NCI-H1930 (cell line): ENCODE measurements at places on chromosomes 2 and 18.

- no peak for DNase-seq
Measured at GRCh38 chr2:232431705-232432590, 24.0 kb upstream of the ALPI start.

DNA sequence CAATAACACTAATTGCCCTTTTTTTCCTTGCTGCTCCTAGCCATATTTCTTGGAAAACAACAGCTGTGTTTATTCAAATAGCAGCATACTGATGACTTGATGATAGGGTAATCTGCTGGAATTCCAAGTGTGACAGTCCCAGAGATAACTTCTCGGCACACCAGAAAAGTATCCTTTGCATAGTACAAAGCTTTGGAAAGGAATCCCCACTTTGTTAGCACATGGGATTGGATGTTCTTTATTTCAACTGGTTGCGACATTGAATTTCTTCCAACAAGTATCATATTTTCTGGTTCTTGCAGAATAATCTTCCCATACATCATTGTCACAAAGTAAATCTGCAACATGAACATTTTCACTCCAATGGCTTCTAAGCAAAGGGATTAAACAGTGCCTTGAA is 445.8 kb upstream of the ACVR2A start:
- DNase-seq: no peak

GRCh38 chr2:160254189-160254762 is 54.2 kb upstream of the ITGB6 start:
- DNase-seq: no peak

DNA sequence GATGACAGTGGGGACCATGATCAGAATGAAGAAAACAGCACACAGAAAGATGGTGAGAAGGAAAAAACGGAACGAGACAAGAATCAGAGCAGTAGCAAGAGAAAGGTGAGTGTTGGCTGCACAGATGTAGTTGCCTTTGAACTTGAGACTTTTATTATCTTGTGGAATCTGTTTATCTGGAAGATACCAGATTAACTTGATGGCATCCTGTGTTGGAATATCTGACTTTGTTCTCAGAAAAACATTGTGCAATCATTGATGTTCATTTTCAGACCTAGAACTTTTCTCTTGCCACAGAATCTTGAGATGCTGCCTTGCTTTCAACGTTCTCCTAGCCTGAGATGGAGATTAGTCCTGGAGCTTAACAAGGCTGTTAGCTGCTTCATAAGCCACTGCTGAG is 5.9 kb downstream of the EIF4E2 start:
- DNase-seq: no peak

DNA sequence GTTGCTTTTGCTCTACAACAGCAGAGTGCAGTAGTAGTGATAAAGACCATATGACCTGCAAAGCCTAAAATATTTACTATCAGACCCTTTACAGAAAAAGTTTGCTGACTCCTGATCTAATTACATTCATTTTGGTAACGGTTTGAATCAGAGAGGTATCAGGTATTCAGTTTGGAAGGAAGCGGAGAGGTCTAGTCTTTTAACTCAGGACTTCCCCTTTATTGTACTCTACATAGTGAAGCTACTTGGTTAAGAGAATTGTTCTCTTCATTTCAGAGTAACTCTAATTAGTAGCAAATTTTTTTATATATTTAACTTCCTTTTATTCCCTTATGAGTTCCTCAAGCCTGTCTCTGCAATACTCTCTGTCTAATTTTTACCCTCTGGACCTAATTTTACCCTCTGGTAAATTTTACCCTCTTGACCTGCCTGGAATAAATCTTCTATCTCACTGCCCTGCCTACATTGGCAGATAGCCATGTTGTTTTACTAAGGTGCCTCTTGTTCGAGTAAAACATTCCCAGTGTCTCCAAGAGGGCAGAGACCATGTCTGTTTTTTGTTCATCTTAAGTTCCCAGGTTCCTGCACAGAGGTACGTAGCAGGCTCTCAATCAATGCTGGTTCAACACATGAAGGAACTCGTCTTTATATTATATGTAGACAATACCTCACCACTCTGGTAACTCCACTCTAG is 170.6 kb downstream of the DNAH6 start:
- no peak for DNase-seq

DNA sequence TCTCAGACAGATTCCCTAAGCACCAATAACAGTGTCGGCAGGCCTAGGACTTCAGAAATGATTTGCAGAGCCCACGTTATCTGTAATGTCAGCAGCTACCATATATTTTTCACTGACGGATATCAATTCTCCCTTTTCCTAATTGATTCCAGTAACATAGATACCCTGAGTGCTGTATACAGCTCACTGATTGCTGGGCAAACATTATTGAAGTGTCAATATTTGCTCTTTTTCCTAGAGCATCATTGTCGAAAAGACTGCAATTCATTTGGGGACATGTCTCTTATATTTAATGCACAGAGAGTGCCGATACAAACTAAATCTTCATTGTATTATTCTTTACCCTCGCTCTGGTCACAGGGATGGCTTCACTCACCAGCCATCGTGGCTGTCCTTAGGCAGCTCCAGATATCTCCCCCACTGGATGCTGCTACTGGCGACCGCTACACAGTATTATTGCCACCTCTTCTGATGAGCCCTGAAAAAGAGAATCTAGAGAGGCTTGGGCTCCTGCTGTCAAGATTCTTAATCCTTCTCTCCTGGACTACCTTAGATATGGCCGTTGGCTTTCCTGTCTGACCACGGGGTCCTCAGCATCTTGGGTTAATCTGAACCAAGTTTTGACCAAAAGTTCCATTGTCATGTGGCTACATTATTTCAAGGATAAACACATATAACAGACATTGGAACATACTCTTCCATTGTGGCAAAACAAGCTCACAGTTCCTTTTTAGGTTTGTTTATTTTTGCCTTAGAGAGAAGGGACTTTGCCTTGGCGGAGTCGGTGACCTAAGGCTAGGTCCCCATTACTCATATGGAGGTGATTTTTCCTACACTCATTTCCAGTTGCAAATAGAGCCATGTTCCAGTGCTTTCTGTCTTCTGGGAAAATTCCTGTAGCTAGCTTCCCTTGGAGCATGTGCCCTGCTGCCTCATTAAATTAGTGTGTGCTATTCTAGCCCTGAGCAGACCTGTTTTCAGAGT is 105.4 kb downstream of the CPO start:
- DNase-seq: peak; percentile 57

DNA sequence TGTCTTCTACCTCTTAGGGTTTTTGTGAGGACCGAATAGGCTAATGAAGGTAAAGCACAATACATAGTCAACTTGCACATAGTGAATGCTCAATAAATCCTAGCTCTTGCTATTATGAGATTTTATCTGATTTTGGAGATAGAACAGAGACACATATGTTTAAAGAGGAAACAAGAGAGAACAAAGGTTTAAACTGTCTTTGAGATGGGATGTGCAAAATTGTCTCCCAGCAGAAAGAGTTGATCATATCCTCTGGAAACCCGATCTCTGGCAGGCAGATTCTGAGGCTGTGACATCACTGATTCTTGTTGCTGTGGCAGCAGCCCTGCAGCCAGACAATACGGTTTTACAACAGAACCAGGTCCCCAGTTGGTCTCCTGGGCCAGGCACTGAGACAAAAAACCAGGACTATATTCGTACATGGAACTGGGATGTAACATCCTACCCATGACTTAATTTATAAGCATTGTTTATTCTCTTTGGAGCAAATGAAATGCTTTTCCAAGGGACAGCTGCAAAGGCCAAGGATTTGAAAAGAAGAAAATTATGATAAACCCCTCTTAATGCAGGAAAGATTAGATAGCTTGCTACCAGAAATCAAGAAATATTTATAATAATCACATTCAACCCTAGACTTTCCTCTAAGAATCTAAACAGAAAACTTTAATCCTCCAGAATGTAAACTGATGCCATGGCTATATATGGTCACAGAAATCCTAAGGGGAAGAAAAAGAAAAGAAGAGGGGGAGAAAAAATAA is 80.2 kb downstream of the SLC8A1 start:
- no peak for DNase-seq
